Caki2 (cell line): ENCODE measurements at places on chromosomes 16 and 17.

DNA sequence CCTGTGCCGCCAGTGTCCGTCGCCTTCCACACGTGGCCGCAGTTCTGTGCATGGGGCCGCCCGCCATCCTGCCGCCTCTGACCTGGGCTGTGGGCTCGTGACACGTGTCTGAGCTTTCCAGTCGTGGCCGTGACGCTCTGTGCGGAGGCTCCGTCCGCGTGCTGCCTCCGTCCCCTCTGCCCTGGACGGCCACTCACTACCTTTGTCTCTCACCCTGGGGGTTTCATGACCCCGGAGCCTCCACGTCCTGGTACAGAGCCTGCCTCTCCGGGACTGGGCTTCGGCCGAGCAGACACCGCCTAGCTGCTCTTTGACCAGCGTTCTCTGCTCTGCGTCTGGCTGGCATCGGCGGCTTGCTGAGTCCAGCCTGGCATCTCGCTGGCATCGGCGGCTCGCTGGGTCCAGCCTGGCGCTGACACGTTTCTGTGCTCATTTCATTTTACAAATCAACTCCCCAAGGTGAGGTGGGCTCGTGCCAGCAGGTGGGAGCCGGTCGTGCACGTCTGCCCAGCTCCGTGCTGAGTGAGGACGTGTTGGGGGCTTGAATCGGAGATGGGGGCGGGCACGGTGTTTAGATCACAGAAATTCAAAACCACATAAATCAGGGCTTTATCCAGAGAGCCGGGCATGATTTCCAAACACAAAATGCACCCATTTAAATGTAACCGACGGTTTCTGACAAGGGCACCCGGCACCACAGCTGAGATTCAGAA is 44.3 kb upstream of the GNG13 start:
- DNase-seq, result no peak

DNA sequence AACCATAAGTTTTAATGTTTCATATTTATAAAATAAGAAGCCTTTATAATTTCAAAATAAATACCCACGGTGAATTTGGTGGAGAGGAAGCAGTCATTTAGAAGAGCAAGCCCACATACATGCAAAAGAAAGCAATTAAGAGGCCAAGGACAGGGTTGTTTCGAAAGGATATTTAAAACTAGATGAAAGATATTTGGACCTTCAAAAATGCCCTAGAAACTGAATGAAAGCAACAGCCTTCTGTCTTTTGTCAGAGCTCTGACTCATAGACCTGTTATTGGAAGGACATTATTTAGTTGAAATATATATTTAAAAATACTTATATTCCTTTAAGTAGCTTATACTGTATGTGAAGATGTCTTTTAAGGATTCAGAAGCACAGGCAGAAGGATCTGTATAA is 8.6 kb upstream of the METTL9 start:
- no peak for DNase-seq

DNA sequence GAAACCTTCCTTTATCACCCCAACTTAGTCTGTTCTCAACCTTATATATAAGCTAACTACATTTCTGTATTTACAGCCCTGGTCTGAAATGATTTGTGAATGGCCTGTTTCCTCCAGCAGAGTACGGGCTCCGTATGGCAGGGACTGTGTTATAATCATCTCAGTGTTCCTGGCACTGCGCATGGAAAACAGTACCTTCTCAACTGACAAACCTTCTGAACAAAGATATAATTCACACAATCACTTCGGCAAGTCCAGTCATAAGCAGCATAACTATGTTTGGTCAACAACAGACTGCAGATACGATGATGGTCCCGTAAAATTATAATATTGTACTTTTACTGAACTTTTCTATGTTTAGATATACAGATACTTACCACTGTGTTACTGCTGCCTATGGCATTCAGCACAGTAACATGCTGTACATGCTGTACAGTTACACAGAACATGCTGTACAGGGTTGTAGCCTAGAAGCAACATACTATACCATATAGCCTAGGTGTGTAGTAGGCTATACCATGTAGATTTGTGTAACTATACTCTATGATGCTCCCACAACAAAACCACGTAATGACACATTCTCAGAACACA is 30.0 kb downstream of the ANKFY1 start:
- no peak for DNase-seq

DNA sequence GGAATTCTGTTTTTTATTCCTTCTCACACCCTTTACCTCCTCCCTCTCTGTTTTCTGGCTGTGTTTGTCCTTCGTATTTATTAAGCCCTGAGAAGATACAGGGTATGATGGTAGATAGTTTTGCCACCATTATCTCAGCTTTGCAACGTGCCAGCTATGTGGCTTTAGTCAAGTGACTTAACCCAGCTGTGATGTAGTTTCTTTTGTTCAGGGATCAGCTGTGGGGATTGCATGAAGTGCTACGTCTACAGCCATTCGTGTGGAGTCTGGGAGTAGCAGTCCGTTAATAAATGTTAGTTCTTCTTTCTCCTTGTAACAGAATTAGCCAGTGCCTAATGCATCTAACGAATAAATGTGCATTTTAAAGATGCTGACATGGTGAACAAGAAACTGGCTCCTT is 128.4 kb downstream of the HAPSTR1 start:
- no peak for DNase-seq

GRCh38 chr16:630249-630814 is 453 bp upstream of the WFIKKN1 start:
- no peak for DNase-seq

DNA sequence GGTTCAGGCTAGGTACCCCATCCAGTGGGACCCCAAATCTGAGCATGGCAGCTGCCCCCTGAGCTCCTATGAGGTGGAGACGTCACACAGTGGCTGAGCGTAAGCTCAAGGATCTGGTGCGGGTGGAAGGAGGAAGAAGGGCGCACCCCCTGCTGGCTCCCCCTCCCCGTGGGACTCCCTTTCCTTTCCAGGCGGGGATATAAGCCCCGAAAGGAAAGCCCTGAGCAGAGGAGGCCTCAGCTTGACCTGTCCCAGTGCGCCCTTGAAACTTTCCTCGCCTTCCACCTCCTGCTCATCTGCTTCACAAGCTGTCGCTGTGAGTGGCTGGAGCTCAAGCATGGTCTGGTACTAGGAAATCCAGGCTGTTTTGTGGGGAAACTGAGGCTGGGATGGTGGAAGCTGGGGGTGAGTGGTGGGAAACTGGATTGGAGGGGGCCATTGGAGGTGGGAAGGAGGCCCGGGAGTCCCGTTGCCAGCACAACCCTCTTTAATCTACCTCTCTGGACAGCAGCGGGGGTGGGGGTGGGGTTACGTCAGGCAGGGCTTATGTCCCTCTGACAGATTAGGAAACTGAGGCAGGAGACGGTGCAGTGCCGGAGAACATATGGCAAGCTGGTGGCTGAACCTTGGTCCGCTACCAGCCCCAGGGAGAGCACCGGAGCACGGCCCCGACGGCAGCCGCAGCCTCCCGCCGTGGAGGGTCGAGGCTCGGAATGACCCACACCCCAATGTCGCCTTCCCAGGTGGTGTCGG is 92.3 kb upstream of the TMEM97 start:
- DNase-seq, result no peak
